ENCODE measurements at places on chromosomes 12 and 14.

GRCh38 chr14:94795372-94795771 is 25.5 kb upstream of the GSC start:
- DNase-seq, result no peak

DNA sequence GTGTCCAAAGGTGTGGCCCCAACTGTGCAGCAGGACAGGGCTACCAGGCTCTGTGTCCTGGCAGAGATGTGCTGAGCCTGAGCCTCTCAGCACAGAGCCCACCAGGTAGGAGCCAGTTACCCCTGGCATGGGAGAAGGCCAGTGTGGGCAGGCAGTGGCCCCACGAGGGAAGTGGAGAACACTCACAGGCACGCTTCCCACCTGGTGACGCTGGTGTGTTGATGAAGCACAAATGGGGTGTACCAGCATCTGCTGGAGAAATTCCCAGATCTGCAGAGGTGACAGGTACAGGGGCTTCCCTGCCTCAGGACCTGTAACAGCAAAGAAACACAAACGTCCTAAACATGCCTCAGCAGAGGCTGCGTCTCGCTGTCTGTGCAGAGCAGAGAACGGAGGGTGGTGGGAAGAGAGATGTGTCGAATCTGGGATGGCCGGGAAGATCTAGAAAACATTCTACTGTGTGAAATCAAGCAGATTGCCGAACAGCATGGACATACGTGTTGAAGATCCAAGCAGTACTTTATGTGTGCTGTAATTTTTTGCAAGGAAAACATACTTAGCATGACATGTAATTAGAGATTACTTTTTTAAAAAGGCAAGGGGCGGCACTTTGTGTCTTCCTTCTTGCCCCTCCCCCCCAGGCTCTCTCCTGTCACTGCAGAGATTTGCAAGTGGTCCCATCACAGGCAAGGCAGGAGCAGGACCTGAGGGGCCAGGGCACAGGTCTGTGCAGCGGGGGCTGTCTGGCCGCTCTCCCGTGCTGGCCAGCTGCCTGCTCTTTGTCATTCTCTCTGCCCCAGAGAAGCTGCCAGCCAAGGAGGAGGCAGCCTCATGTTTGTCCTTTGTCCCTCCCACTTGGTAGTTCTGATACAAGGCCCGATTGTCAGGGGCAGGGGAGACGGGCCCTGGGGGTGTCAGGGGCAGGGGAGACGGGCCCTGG is 17.3 kb downstream of the HIP1R start:
- peak; percentile 28 for DNase-seq

DNA sequence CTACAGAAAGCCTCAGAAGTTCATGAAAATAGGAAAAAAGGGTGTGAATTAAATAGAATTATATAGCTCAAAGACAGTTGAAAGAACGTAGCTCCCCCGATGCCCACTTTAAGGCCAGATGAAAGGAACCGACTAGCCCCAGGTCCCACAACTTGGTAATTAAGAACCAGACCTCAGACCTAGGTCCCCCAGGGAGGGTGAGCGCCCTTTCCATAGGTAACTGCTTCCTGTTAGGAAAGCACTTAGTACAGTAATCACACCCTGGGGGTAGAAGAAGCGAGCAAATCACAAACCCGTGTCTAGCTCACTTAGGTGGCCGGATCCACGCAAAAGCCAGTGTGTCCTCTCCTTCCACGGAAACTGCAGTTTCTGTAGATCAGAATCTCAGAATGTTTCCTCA is 77.1 kb downstream of the PLXNC1 start:
- no peak for DNase-seq

GRCh38 chr12:96486751-96487613 is 2.4 kb upstream of the CFAP54 start:
- peak; percentile 73 for DNase-seq

DNA sequence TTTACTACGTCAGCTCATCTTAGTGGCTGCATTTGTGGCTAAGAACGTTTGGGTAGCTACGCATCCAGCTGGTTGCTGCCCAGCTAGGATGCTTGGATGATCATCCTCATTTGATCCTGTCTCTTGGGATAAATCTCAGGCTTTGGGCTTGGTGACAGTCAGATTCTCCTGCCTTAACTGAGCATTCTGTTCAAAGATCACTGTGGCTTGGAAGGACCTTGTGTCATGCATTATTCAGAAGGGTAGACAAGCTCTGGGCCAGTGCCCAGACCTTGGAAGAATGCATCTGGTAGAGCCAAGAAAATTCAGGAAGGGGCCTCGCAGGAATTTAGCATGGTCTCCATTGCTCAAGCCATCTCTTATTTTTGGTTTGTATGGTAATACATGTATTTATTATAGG is 188.4 kb downstream of the NRXN3 start:
- DNase-seq, result no peak

DNA sequence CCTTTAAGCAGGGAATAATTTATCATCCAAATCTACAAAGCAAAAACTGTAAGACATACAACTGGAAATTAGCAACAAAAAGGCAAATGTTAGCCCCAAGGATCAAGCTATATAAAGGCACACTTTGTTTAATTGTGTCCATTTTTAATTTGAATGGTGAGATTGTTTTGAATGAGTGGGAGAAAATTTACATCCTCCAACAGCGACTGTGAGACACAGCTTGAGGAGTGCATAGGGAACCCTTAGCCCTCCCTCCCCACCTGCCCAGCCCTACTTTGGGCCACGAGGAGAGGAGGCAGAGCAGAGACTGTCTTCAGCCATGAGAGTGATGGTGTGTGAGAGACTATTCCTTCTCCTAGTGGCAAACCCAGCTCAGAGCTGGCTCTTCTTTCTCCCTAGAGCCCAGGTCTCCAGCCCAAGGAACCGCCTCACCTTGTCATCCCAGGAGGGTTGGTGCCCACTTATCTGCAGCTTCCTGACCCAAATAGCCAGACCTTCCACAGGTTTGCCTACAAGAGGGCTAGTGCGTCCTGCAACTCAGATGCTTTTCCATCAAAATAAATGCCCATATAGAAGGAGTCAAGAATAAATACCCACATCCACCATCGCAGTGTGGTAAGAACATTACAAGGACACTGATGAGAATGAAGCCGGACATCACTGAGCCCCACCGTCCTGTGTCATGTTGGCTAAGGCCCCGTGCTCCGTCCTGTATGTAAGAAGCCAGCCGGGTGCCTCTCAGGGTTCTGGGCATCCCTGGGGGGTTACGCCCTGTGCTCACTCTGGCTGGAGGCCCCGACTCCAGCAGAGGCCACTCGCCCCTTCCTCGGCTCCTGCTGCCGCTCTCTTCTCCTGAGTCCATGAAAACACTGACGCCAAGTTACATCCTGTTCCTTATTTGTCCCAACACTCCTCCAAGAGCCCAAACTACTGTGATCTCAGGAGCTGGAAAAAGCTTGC is 36.4 kb upstream of the C14orf180 start:
- DNase-seq, result no peak

GRCh38 chr12:72219937-72220336 is 52.2 kb upstream of the TRHDE start:
- no peak for DNase-seq
